SW 1271 (cell line): ENCODE measurements at places on chromosomes 7 and 10.

GRCh38 chr7:66769833-66770512 lies 29.4 kb downstream of the RABGEF1 start:
- DNase-seq: no peak

DNA sequence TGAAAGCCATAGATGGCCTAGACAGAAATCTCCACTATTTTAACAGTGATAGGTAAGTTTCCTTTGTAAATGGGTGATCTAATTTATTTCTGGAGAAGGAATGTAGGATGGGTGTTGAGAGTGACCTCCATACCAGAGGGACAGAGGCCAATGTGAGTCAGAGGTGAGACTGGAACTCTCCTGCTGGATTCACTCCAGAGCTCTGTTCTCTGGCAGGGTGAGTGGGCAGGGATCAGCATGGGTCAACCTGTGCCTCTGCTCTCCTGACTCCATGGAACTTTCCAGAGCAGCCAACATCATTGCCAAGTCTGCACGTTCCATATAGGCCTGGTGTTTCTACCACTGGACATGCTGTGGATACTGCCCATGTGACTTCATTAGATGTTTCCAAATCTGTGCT lies 11.4 kb downstream of the AKR1C3 start:
- no peak for DNase-seq

DNA sequence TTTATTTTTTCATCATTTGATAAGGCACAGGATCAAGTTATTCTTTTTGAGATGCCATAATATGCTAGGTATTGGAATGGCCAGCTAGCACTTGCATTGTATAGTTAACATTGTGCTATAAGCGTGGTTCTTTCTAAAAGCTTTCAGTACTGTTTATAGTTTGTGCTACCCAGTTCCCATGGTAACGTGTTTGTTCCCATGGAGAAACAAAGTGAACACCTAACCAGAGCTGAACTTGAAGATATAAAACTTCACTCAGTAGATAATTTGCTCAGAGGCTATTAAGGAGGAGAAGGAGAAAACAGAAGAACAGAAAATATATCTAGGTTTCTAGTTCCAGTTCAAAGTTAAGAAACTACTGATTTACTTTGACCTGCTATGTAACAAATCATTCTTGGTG lies 23.6 kb upstream of the ITGB8 start:
- DNase-seq: no peak

DNA sequence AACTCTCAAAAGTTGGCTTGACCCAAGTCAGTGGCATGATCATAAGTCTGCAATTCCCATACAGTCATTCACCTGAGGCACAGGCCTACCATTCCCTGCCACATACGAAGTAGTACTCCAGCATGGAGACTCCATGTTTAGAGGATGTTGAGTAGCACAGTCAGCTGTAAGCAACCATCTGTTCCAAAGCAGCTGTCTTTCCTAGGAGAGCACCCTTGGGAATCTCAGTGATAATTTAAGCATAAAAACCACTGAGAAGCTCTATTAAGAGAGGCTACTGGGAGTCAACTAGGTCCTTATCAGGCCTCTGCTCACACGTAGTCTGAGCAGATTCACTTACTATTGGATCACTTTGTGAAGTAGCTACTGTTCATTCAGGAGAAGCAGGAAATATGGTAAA lies 61.6 kb upstream of the UNC5B start:
- no peak for DNase-seq

GRCh38 chr7:24842029-24842428 lies 84.8 kb upstream of the GSDME start:
- no peak for DNase-seq

GRCh38 chr7:129754406-129754805 lies 142.9 kb downstream of the NRF1 start:
- no peak for DNase-seq

DNA sequence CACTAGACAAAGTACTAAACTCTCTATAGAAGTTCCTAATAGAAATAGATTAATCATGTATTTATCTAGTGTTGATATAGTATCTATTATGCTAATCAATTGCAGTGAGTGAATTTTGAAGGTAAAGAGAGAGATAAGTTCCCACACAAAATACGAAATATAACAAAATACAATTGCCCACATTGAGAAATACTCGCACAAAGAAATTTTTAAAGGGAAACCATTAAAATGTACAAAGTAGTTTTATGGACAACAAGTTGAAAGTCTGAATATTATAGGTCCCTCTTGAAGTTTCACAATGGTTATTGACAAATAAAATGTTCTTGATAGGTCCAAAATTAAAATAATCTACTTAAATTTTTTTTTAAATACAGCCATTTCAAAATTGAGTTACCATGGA lies 1031.1 kb downstream of the SORCS1 start:
- DNase-seq: no peak

- no peak for DNase-seq
These were observed 43.4 kb upstream of the COL13A1 start for GRCh38 chr10:69758310-69758728.

DNA sequence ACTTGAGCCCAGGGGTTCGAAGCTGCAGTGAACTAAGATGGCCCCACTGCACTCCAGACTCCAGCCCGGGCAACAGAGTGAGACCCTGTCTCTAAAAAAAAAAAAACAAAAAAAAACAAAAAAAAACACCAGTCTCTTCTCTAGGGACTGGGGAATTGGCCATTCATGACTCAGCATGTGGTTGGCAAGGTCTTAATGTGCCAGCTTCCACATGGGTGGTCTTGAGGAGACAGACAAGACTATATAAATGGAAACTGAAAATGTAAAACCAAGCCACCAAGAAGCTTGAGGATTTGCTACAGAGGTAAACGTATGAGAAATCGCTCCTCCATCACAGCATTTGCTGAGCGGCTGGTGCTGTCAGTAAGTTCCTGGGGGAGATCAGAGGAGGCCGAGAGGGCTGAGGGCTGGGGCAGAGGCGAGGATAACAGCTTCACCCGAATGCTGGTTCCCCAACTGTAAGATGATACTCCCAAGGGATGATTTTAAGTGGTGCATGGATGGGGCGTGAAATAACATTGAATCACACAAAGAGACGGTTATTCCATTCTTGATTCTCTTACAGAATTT lies 128.7 kb downstream of the C10orf105 start:
- no peak for DNase-seq

GRCh38 chr10:77228559-77228958 lies 409.0 kb downstream of the KCNMA1 start:
- no peak for DNase-seq

- DNase-seq: no peak
These were observed 57.0 kb downstream of the AP3M1 start for GRCh38 chr10:74093530-74094164.

DNA sequence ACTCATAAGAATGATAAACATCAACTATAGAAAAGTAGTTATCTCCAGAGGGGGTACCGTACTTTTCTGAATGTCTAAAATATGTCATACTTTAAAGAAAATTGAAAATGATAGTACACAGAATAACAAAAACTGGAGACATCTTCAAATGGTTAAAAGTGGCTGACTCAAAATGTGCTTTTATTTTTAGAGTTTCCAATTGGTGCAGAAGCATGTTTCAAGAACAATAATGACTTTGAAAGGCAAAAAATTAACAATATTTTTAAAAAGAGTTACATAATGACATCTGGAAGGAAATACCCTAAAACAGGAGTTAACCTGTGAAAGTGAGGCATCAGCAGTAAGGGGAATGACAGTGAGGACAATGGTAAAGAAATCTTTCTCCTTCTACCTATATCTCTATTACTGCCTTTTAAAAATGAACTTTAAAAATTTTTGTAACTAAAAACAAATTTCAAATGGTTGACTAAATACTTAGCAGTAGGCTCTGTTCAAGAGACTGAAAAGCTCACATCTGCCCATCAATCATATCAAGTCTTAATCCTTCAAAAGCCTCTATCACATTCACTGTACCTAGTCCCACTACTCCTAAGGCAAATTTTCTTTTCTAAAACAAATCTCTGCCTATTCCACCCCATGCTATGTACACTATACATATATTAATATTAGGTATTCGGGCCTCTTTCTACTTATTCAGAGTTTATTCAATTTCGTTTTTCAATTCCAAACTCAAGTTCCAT lies 3.0 kb downstream of the ASZ1 start:
- no peak for DNase-seq

DNA sequence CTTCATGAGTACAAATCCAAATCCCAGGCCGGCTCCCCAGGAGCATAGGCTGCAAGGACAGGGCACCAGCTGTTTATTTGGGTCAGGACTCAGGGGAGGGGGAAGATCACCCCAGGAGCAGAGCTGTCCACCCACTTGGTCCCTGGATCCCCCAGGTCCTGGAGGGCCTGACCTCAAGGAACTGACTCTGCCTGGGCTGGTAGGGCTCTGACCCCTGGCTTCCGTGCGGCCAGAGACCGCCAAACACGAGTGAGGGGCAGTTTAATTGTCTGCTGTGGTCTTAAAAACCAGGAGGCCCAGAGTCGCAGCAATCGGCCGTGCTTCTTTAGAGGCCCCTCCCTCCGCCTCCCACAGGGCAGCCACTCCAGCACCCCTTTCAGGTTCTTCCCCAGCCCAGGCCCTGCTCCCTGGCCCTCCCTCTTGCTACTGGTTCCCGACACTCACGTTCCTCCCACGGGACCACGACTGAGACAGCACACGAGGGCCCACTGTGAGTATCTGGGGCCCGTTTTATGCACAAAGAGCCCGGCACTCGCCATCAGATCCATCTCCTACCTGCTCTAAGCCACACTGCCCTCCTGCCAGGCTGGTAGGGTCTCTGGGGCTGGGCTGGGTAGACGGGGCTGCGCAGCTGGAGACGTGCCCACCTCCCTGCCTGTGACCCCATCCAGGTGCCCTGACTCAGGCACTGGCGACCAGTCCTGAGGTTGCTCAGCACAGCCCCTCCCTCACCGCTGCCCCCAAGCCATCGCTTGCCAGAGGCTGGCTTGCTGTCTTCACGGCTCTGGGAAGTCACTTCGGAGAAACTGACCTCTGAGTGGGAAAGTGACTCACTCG lies 30.0 kb upstream of the CFAP46 start:
- no peak for DNase-seq

DNA sequence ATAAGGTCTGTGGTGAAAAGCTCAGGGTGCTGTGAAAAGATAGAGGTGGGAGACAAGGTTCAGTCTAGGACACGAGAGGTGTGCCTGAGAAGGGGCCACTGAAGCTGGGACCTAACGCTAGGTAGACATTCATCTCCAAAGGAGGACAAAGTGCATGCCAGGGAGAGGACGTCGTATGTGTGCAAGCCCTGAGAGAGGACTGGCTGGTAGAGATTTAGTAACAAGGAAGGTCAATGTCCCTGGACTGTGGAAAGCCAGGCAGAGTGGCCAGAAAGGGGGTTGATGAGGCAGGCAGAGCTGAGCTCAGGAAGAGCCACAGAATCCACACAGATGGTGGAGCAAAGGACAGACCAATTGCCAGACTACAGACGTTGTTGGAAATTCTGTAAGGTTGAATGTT lies 817.6 kb downstream of the CCSER2 start:
- DNase-seq: no peak

DNA sequence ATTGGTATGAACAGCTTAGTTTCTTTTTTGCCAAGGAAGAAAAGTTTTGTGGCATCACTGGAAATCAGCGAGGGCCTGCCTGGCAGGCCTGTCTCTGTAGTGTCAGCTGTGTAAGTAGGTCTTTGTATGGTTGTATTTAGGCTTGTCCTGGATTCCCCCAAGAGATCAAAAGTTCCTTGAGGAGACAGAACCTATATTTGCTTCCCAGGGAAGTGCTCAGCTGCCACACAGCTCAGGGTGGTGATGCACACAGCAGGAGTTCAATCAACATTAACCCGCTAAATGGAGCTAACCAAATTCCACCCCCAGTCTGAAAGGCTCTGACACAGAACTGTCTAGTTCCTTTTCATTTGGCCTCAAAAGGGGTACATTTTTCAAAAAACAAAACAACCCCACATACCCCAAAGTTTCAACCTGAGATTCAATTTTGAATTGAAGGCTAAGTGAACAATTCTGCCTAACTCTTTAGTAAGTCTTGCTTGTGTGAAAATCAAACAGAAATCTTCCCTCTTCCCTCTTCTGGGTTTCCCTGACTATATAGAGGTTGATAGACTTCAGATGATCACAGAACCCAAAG lies 124.4 kb downstream of the CLEC2L start:
- no peak for DNase-seq

- no peak for DNase-seq
These were observed 22.7 kb upstream of the ZNF800 start for GRCh38 chr7:127415060-127415742.

DNA sequence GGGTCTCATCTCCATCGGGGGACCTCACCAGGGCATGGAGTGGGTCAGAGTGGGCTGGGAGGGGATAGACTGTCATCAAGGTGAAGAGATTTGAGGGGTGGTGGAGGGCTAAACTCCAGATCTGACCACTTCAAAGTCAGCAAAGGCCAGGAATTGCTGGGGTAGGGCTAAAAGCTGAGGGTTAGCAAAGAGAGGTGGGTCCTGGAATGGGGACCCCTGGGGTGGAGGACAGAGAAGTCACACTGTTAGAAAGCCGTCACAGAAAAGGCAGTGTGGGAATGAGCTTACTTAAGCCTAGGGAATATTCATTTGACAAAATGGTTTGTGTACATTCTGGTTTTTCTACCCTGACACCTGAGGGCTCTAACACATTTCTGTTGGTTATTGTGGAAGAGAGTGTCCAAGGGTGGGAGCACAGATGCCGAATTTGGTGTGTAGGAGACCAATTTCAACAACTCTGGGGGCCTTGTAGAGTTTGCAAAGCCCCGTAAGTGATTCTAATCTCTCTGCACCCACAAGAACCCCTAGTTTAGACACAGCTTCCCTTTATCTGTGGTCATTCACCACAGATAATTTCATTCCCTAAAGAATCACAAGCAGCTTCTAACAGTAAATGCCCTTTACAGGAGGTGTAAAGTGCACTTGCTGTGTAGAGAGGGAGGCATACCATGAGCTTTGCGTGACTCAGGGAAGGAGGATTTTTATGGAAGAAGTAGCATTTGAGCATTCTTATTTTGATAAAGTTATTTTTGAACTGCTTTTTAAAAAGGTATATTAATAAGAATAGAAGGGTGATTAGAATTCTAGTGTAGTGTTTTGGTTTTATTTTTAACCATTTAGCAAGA lies 6.4 kb downstream of the FBH1 start:
- DNase-seq: no peak
